ENCODE measurements at places on chromosomes 1 and 21.

DNA sequence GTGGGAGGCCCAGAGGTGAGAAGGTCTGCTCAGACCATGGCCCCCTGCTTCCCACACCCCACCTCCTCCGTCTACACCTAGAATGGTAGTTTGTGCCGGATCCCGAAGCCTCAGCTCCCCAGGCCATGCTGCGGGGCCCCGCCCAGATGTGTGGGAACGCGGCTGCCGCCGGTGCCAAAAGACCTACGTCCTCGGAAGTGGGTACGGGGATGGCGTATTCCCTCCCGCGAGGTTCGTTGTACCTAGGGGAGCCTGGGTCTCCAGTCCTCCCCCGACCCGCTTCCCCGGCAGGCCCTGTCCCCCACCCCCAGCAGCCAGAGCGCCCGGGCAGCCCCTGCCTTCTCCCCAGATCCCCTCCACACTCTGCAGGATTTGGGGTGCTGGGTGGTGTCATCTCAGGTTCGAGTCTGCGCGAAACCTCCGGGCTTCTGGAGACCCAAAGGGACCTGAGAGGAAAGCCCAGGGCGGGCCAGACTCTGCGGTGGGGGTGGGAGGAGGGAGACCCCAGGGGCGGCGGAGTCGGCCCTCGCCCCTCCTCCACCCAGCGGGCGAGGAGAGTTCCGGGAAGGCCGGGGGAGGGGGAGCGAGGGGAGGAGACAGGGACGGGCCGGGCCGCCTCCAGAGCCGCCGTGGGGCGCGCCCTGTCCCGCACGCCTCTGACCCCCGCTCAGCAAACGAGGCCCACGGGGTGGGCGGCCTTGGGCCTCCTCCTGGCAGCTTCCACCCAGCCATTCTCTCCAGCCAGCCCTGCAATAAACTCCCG, 6.2 kb upstream of the PRDM16 start:
- no peak for DNase-seq

DNA sequence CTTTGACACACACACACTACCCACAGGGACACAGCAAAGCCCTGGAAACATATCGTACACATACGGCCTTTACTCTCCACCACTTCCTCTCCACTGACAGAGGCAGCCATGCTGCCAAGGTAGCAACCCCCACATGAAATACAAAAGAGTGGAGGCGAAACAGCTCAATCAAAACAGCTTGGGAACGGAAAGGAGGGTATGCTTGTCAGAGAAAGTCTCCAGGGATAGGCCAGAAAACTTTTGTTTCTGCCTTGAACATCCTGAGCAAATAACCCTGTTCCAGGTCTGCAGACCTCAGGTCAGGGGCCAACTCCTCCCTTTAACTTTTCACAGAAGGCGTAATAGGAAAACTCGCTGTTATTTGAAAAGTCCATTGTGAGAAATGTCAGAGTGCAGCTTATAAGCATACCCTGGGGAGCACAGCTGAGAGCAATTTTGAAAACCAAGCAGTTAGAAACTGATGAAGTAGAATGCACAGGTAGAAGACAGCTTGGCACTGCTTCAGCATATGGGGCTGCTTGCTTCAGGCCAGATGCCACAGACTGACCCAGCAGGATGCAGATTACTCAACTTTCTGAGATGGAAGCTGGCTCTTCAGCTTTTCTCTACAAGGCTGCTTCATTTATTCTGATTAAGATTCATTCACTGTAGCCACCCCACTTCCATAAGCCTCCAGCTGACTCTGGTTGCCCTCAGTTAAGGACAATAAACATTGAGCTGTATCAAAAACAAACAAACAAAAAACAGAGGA, 18.0 kb downstream of the KIAA0319L start:
- no peak for DNase-seq

- DNase-seq, result no peak
Measured at GRCh38 chr1:192066202-192066601, 92.1 kb upstream of the RGS18 start.

DNA sequence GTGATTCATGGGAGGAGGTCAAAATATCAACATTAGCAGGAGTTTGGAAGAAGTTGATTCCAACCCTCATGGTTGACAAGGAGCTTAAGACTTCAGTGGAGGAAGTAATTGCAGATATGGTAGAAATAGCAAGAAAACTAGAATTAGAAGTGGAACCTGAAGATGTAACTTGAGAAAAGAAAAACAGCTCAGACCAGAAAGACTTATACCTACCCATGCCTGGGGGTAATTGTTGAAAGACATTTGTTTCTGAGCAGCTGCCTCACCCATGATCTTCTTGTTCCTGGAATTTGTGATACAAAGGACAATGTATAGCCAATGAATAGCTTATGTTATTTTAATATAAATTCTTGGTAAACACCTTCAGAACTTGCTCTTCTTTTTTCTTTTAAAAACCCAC, 128.6 kb downstream of the LRIG2 start:
- no peak for DNase-seq

- no peak for DNase-seq
Measured at GRCh38 chr1:74423471-74423870, 88.9 kb downstream of the LRRC53 start.

- no peak for DNase-seq
Measured at GRCh38 chr1:94820936-94821335, 779 bp downstream of the SLC44A3 start.

- DNase-seq, result no peak
Measured at GRCh38 chr1:202659541-202659940, 50.7 kb downstream of the SYT2 start.

DNA sequence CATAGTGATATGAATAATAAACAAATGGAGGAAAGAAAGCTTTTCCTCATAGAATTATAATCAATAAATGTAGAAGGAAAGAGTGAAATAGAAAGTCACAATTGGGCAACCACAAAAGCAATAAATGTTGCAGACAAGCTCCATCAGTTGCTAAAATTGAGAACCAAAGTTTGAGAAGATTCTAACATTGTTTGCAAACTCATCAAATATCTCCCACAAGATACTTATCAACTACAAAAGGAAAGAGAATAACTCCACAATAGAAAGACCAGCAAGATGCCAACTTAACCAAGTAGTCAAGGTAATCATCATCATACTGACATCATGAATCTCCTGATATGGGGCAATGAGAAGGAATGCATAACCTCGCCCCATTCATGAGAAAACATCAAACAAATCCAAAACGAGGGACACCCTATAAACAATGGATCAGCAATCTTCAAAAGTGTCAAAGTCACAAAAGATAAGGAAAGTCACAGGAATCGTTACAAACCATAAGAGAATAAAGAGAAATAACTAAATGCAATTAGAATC, 16.4 kb downstream of the EIF4G3 start:
- no peak for DNase-seq

GRCh38 chr1:106879538-106879937, 176.9 kb upstream of the PRMT6 start:
- no peak for DNase-seq

GRCh38 chr1:36981126-36981525, 53.2 kb downstream of the GRIK3 start:
- DNase-seq, result no peak

- DNase-seq, result no peak
Measured at GRCh38 chr1:238558746-238559145, 668.0 kb upstream of the ZP4 start.

DNA sequence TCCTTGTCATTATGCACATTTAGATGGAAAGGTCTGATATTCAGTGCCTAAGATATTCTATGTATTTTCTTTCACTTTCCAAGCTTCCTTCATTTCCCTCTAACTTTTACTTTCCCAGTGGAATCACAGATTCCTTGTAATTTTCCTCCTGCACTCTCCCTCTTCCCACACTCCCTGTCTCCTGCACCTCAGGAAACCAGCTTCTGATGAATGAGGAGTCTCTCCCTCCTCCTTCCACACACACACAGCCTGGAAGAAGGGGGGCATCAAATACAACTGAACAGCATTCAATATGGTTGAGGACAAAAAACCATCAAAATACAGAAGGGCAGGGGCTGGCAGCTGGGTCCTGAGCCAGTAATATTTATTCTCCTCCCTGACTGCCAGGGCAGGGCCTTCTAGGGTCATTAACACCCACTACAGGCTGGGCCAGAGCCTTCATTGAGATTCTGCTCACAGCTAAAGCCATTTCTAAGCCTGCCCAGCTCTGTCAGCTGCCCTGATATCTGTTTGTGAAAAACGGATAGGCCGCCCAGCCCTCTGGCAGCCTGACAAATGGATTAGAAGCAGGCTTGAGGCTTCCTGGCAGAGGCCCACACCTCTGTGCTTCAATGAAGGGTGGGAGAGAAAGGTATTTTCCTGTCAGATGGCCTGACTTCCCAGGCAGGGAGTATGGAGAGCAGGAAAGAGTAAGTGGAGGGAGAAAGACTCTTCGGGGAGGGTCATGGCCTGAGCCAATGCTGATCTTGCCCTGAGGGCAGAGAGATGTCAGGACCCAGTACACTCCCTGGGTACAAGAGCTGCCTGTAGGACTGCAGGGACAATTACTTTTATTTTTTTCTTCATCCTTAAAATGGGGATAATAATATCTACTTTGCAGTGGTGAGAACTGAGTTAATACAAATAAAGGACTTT, 138.9 kb upstream of the SPATA6 start:
- no peak for DNase-seq

DNA sequence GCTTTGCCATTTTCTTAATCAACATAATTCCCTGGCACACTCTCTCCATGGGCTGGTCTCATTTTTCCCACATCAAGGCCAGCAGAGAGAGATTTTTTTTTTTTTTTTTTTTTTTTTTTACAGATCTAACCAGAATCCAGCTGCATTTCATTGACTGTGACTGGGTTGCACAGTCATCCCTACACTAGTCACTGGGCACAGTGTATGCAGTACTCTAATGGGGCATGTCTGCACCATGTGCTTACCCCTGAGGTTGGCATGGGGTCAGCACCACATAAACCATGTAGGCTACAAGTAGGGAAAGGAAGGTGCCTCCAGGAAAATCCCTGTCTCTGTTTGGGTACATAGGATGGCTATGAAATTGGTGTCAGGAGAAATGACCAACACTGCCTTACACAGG, 64.1 kb upstream of the LRP8 start:
- no peak for DNase-seq

DNA sequence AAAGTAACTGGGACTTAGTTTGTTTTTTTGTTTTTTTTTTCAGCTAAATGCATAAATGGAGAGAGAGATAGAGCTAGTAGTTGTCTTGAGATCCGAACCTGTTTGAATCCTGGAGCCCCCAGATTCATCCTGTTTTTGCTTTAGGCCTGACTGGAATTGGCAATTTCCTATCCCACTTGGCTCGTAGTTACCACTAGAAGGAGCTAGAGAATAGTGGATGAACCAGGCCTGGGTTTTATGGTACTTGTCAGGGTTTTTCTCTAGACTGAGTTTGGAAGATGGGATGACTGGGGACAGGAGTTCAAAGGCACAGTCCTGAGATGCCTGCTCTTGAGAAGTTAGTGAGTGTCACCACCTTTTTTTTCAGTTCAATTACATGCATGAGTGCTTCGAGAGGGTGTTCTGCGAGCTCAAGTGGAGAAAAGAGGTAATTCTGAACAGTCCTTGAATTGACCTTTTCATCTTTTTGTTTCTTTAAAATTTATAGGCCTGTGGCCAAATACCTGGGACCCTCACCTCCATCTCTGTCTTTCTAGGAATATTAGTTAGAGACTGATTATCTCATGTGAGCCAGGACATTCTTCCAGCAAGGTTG, 23.4 kb downstream of the CELF3 start:
- no peak for DNase-seq

DNA sequence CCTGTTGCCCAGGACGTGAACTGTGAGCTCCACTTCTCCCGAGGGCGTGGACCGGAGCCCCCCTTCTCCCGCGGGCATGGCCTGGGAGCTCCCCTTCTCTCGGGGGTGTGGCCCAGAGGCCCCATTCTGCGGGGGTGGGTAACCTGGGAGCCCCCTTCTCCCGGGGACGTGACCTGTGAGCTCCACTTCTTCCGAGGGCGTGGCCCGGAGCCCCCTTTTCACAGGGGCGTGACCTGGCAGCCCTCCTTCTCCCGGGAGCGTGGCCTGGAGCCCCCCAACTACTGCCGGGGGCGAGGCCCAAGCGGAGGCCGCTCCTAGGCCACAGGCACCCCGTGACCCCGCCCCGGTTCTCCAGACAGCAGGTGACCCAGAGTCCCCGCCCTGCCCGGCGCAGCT, 320 bp downstream of the C1orf174 start:
- DNase-seq, result no peak

- no peak for DNase-seq
Measured at GRCh38 chr1:179206812-179207211, 22.7 kb downstream of the ABL2 start.

DNA sequence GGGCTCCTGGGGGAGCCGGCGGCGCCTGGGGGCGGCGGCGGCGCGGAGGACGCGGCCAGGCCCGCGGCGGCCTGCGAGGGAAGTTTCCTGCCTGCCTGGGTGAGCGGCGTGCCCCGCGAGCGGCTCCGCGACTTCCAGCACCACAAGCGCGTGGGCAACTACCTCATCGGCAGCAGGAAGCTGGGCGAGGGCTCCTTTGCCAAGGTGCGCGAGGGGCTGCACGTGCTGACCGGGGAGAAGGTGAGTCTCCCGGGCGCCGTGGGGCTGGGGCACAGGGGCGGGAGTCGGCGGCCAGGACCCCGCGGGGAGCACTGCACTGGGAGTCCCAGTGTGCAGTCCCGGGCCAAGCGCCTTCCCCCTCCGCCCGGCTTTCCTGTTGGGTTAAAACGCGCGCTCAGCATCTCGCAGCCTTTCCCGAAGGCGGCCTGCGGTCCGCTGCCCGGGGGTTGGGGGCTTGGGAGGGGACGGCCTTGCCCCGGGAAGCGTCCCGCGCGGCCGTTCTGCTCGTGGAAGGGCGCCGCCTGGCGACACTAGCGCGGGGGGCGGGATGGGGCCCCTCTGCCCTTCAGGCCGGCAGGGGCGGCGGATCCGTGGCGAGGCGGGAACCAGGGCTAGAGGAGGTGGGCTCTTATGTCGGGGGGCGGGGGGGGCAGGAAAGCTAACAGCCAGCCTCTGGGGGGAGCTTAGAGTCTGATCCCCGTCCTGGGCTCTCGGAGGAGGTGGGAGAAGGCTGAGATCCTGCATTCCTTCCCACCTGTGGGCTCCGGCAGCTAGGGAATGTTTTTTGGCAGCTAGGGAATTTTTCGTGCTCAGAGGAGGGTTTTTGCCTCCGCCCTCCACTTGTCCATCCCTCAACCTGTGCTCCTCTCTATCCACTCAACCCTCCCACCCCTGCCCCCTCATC, 1.1 kb downstream of the HUNK start:
- DNase-seq, result peak; percentile 36

DNA sequence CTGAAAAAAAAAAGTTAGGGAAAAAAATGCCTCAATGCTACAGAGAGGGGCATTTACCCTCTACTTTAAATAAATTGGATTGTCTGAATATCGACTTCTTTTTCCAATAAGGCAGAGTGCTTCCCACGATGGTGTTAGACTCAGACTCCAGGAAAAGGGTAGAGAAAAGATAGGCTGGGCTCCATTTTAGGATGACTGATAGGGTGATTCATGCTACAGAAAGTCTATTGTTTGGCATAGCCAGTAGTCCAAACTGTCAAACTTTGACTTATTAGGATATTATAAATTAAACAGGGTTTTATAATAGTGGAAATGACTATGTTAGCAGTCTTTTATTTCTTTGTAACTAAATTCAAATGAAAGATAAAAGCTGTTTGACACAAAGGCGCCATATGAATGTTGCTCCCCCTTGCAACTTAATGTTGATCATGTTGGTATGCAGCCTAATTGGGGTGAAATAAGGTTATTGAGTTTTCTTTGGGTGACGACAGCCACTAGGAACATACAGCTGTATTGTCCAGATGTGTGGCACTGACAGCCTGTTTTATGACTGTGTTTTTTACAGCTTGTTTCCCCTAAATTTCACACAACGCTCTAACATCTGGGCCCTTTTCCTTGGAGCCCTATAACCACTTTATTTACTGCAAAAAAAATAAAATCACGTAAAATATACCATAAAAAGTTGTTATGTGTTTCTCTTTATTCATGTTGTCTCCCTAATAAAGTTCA, 69.3 kb downstream of the SPAG17 start:
- no peak for DNase-seq

Data from stimulated activated CD4-positive, alpha-beta T cell treated with anti-CD3 and anti-CD28 coated beads, Interleukin-1b, Interleukin-23, amount 100 ng/mL, for 1 hour (primary cell).